ENCODE measurements at places on chromosomes 13 and 19.

- DNase-seq: no peak
Measured at GRCh38 chr13:114151031-114151430, 18.6 kb upstream of the RASA3 start.

GRCh38 chr13:34708566-34709313 lies 233.3 kb upstream of the NBEA start:
- no peak for DNase-seq

GRCh38 chr13:30971575-30971974 lies 39.1 kb downstream of the TEX26 start:
- DNase-seq: no peak

DNA sequence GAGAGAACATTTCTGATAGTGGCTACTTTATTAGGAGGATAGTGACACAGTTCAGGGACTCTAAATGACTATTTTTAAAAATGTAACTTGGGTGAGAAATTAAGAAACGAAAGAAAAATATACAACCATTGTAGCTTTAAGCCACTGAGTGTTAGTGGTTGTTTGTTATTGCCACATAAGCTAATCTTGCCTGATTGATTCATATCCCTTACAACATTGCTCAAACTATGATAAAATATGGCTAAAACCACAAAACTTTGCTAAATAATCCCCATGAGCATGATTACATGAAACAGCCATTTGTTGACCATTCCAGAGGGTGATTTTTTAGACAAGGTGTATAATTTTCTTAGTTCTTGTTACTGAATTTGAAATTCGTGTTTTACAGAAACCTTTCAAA lies 343.4 kb downstream of the SLITRK5 start:
- DNase-seq: no peak

DNA sequence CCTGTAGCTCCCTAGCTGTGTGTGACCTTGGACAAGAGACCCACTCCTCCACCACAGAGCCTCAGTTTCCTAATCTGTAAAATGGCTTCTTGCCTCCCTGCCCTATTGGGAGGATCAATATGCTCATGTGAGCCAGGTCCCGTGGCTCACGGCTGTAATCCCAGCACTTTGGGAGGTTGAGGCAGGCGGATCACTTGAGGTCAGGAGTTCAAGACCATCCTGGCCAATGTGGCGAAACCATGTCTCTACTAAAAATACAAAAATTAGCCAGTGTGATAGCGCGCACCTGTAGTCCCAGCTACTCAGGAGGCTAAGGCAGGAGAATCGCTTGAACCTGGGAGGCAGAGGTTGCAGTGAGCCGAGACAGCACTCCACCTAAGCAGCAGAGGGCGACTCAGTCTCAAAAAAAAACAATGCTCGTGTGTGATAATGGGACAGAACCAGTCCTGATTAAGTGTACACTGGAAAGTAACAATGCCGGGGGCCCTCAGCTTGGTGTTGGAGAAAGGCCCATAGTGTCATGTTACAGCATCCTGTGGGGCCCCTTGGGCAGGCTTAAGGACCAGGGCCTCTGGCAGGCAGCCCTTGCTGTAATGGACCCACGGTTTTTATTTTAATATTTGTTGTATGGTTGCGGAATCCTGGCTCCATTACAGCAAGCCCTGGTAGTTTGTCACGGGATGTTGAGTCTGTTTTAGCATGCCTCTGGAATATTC lies 6.8 kb downstream of the RPS11 start:
- no peak for DNase-seq

DNA sequence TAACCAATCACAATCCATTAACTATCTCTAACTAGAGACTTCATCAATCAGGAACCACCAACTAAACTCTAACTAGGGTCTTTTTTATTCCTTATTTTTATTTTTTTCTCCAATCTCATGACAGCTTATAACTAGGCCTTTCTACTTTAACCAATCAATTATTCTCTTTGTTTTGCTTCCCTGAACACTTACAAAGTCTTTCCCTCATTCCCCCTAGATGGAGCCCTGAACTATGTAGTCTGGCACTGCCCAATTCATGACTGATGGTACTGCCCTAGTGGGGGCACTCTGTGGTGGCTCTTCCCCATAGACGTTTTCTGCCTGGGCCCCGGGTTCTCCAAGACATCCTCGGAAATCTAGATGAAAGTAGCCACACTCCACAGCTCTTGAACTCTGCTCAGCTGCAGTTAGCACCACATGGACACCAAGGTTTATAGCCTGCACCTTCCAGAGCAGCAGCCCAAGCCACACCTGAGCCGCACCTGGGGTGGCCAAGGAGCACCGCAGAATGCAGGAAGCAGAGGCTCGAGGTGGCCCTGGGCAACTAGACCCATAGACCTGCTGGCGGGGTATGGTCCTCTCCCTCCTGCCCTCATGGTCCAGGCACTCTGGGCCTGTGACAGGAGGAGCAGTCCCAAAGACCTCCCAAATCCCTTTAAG lies 6.6 kb downstream of the ATP7B start:
- DNase-seq: no peak

DNA sequence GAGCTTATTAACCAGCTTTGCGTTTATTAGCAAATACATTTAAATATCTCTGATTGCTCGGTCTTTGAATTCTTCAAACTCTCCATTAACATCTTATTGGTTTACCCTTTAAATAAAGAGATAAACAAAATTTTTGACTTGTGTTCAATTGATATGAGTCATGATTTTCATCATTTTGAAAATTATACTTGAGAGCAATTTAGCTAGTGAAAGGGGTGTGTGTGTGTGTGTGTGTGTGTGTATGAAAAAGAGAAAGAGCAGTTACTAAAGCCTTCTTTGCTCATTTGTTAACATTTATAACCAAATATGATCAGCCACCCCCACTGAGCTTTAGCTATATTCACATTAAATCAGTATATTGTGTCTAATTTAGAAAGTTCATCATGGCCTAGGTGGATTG lies 48.3 kb upstream of the FAM216B start:
- no peak for DNase-seq

- DNase-seq: no peak
Measured at GRCh38 chr13:114140906-114141250, 8.5 kb upstream of the RASA3 start.

DNA sequence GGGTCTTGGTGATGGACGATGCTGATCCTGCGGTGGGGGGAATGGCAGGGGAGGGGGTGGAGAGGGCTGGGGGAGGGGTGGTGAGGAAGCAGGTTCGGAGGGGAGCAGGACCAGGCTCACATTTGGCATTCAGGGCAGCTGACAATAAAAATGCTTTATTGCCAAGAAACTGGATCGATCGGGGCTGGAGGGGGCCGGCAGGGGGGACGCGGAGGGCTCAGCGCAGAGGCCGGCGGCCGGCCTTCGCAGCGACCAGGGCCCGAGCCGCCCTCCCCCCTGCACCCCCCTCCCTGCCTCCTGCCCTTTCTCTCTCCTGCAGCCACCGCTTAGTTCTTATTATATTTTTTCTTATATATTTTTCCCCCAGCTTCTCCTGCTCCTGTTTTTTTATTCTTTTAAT lies 18.1 kb upstream of the POU2F2 start:
- DNase-seq: no peak

DNA sequence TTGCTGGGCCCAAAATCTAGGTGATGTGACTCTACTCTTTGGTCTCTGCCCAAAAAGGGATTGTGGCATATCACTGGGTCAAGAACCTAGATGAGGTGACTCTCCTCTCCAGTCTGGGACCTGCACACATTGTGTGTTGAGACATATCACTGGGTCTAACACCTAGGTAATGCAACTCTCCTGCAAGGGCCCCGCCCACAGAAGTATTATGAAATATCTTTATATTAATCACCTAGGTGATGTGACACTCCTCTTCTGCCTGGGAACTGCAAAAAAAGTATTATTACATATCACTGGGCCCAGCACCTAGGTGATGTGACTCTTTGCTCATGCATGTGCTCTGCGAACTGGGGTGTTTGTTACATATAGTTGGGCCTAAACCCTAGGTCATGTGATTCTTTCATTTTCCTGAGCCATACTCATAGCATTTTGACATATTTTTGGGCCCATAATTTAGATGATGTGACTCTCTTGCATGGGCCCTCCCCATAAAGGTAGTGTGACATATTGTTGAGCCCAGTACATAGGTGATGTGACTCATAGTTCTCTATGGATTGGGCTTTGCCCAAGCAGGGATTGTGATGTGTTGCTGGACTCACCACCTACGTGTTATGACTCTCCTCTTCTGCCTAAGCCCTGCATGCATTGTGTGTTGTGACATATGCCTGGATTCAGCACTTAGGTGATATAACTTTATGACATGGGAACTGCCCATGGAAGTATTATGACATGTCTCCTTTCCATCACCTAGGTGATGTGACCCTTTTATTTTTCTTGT lies 11.2 kb upstream of the ZNF681 start:
- no peak for DNase-seq

DNA sequence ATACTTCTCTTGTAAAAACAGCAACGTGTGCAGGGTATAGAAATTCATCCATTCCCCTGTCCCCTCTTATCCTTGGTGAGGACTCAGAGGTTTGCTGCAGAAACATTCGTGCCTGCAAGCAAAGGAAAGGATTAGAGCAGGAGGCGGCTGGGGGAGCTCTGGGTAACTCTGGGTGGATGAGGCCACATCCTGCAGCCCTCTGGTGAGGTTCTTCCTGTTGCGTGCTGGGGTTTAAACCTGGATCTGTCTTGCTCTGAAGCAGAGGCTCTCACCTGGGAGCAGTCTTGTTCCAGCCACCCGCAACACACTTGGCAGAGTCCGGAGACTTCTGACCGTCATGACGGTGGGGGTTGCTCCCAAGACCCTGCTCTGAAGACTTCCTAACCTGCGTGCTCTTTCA lies 69.2 kb downstream of the ATP11A start:
- no peak for DNase-seq

DNA sequence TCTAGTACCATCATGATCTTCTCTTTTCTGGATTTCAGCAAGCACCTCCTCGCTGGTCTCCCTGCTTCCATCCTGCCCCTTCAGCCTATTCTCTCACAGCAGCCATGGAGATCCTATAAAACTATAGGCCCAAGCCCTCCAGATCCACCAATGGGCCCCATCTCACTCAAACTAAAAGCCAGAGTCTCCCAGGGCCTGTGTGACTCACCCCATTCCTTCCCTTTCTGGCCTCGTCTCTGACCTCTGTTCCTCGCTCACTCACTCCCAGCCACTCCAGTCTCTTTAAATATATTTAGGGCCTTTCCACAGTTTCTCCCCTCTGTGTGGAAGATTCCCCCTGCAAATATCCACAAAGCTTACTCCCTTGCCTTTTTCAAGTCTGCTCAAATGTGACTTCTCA lies 89.7 kb downstream of the HSPH1 start:
- DNase-seq: no peak

DNA sequence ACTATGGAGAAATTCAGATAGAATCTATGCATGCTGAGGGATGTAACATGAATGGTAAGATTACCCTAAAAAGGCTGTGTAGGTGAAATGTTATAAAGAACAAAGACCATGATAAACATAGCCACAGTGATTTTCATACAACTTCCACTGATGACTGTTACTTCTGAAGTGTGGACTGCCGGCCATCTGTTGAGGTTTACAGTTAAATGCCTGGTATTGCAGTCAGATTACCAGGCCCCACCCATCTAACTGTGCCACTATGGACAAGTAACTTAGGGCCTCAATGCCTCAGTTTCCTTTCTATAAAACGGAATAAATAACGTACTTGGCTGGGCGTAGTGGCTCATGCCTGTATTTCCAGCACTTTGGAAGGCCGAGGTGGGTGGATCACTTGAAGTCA lies 395.6 kb downstream of the KLF12 start:
- no peak for DNase-seq

GRCh38 chr19:37078717-37079032 lies 442 bp downstream of the ZNF420 start:
- no peak for DNase-seq

DNA sequence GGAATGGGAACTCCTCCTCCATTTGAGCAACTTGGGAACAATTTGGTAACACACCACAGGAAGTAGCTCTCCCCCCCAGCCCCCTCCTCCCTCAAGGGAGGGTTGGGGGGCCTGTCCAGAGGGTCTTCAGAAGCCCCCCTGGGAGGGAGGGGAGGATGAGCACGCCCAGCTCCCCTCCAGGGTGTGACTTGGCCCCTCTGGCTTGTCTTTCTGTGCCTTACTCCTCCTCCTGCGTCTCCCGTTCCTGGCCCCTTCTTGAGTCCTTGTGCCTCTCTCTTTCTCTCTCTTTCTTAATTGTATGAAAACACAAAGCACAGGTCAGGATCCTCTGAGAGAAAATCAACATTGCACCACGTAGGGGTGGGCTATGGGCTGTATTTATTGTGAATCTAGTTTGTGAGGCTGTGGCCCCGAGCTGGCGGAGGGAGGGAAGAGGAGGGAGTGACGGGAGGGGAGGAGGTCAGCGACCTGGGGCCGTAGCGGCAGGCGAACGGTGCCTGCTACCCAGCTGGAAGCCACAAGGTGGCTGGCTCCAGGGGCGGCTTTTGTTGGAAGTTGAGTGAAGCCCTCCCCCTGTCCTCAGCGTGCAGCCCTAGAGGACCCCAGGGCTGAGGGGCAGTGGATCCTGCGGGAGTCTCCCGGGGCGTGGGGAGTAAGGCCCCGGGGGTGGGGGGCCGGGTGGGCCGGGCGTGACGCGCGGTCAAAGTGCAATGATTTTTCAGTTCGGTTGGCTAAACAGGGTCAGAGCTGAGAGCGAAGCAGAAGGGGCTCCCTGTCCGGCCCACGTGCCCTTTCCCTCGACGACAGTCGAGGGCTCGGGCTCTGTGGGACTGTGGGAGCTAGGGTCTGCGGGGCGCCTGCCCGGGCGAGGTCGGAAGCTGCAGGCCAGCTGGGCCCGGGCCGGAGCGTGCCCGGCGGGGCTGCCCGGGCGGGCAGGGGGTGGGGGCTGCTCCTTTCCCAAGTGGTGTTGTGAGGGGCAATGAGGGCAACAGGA lies 6.4 kb downstream of the LYL1 start:
- no peak for DNase-seq

GRCh38 chr19:1094655-1094977 lies 559 bp downstream of the POLR2E start:
- no peak for DNase-seq
